Fibroblast of skin of abdomen (primary cell): ENCODE measurements at places on chromosomes 6 and 20.
A peak's percentile ranks its signal among the peaks of the same experiment; 100 is the strongest.

GRCh38 chr6:32980488-32981038 is 12.2 kb downstream of the BRD2 start:
- DNase-seq: no peak

- peak; percentile 27 for DNase-seq
Measured at GRCh38 chr6:62999796-63000195, 211.5 kb upstream of the FKBP1C start.

DNA sequence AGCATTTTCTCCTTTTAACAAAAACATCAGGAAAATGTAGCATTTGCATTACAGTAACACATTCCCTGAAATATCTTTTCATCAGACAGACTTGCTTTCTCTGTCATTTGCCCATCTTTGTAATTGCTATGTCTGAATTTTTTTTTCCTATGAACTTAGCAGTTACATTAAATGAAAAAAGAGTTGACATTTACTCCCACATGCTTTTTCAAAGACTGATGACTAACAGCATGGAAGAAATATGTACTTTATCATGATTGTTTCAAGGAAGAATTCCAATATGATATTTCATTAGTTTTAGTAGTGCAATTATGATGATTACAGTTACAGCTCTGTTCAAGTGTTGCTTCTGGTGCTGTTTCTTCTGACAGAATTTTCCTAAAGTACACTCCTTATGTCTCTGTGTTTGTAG is 864.5 kb upstream of the MAN1A1 start:
- DNase-seq: no peak

GRCh38 chr6:149961728-149962425 is 1.9 kb upstream of the ULBP1 start:
- DNase-seq: no peak

GRCh38 chr6:109660526-109661320 is 30.3 kb downstream of the AK9 start:
- peak; percentile 51 for DNase-seq

DNA sequence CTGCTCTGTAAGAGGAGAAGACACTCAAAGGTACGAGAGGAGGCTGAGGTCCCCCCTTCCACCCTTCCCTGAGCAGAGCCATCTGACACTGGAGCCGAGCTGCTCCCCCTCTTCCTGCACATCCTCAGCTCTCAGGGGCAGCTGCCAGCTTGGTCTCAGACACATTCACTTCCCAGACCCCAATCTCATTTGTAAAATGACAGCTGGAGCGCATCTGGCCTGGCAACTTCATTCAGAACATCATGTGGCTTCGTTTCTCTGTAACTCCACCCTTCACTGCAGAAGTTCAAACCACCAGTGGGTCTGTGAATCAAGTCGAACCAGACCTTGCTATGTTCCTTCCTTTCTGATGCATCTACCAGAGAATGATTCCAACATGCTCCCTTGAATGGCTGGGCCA is 145.6 kb upstream of the CDH4 start:
- no peak for DNase-seq

GRCh38 chr6:113651120-113651519 is 206.0 kb upstream of the MARCKS start:
- peak; percentile 27 for DNase-seq

- no peak for DNase-seq
Measured at GRCh38 chr6:83071023-83071422, 3.6 kb downstream of the DOP1A start.

DNA sequence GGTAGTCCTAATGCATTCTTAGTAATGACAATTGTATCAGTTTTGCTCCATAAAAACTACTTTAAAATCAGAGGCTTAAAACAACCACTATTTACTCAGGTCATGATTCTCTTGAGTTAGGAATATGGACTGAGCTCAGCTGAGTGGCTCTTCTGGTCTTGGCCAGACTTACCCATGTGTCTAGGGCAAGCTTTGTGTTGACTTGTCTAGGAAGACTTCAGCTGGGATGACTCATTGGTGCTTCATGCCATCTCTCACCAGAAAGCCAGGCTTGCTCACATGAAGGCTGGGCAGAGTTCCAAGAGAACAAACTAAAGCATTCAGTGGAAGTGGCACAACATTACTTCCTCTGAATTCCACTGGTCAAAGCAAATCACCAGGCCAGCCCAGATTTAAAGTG is 155.3 kb downstream of the DHX35 start:
- peak; percentile 25 for DNase-seq

GRCh38 chr6:46586906-46587305 is 65.7 kb downstream of the CYP39A1 start:
- no peak for DNase-seq

DNA sequence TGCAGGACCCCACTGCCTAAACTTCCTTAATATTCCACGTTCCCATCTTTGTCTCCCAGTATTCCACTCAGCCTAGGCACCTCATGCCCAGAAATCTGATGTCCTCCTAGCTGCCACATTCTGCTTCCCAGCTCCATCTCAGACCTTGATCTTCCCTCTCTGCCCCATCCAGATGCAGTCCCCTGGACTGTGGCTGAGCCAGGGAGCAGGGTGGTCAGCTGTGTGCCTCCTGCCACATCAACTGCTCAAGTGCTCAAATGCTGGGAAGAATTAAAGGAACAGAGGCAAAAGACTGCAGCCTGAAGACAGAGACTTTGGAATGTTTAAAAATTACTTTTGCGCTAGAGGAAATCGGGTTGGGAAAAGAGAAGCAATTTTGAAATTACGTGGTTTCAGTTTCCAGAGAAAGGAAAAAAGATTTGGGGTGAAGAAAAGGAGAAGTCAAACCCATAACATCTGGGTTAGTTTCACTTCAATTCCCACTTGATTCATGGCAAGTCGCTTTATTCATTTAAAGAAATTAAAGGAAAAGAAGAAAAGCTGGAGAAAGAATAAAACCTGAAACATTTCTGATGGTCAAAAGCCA is 704.8 kb downstream of the PTPRT start:
- DNase-seq: no peak

- no peak for DNase-seq
Measured at GRCh38 chr6:1617466-1618310, 8.0 kb downstream of the FOXC1 start.

DNA sequence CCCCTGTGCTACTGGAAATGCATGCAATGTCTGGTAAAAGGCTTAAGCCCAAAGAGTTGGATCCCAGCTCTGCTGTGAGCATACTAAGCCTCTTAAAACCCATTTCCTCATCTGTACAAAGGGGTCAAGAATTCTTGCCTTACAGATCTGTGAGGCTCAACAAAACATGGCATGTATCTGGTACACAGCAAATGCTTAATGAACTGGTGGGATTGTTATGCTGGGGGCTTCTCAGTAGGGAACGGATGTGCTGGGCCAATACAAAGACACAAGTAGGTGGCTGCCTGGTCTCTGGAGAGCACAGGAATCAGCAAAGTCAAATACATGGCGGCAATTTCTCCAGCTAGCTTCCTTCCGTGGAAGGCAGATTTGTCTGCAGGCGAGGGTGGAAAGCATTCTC is 62.3 kb downstream of the LAMP5 start:
- no peak for DNase-seq

GRCh38 chr6:56193846-56194245 is 53.5 kb downstream of the COL21A1 start:
- peak; percentile 22 for DNase-seq

GRCh38 chr20:56805966-56806365 is 176.9 kb downstream of the TFAP2C start:
- DNase-seq: no peak

DNA sequence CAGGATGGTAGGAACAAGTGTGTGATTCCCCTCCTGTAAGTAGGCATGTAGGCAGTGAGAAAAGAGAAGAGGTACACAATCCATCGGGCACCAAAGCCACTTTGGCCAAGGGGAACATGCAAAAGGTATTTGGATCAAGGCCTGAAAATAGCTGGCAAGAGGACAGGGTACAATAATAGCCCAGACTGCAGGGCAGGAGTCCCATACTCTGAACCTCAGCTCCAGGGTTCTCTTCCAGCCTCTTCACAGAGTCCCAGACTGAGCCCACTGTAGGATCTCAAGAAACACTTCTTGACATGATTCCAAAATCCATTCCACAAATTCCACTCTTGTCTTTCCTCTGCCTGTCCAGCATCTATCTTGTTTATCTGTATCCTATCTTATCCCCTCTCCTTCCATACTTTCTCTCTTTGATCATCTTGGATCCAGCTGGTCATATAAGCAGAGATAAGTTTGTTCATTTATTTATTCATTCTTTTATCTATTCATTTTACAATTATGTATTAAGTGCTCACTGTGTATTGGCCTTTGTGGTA is 19.7 kb downstream of the ACSS2 start:
- peak; percentile 23 for DNase-seq

- DNase-seq: no peak
Measured at GRCh38 chr6:135600086-135600702, 102.7 kb upstream of the AHI1 start.

GRCh38 chr20:50913690-50914375 is 17.4 kb downstream of the ADNP start:
- peak; percentile 77 for DNase-seq

DNA sequence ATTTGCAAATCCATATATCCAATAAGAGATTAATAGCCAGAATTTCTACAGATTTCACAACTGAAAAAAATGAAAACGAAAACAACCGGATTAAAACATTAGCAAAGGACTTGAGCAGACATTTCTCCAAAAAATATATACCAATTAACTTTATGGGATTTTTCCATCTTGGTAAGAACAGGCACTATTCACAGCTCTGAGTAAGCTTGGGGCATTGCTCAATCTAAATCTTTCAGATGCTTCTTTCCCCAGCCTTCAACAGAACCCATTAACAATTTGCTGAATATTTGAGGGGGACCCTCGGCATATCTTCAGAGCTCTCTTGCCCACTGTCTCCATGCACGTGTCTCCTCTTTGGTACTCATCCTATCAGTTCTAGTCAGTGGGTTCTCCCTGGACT is 111.7 kb upstream of the CD93 start:
- no peak for DNase-seq

GRCh38 chr6:5135788-5136376 is 50.7 kb downstream of the PPP1R3G start:
- peak; percentile 39 for DNase-seq

GRCh38 chr20:8578161-8578865 is 446.2 kb downstream of the PLCB1 start:
- DNase-seq: peak; percentile 9

GRCh38 chr6:17156112-17156921 is 54.5 kb downstream of the STMND1 start:
- peak; percentile 81 for DNase-seq

DNA sequence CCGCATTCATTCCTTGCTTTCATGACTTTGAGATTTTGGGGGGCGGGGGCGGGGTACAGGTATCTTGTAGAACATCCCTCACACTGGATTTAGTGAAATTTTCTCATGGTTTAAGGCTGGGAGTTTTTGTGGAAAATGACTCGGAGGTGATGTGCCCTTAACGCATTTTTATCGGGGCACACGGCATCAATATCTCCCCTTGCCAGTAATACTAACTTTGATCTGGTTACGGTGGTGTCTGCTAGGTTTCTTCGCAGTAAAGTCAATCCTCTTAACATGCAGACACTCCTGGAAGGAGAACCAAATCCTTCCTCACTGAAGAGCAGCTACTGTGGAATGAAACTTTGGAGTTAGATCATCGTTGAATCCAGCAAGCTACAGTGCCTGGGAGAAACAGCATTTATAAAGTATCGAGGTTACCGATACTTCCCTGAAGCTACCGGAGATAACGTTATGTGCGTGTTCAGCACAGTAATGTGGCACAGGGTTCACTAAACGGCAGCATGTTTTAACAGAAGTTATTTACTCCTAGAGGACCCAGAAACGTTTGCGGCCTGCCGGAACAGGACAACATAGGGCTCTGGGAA is 1.2 kb upstream of the DYNLRB1 start:
- DNase-seq: peak; percentile 5

GRCh38 chr6:157406661-157407060 is 25.7 kb downstream of the ZDHHC14 start:
- DNase-seq: no peak

DNA sequence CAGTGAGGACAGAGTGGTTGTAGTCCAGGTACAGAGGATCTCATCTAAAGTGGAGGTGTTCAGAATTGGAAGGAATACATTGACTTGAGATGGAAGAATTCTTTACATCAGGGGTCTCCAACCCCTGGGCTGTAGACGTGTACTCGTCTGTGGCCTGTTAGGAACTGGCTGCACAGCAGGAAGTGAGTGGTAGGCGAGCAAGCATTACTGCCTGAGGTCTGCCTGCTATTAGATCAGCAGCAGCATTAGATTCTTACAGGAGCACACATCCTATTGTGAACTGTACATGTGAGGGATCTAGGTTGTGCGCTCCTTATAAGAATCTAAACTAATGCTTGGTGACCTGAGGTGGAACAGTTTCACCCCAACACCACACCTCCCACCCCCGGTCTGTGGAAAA is 121.1 kb downstream of the CDKAL1 start:
- DNase-seq: no peak

DNA sequence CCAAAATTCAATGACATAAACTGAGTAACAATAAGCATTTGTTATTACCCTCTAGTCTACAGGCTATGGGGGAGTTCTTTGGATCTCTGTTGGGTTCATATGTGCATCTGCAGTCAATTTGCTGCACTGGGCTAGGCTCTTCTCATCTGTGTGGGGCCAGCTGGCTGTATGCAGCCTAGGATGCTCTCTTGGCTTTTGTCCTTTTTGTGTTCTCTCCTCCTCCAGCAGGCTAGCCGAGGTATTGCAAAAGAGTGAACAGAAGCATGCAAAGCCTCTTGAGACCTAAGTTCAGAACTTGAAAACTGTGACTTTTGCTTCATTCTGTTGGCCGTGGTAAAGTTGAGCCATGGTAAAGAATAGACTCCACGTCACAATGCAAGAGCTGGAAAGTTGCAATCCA is 62.8 kb upstream of the FOXO3 start:
- peak; percentile 27 for DNase-seq

- DNase-seq: no peak
Measured at GRCh38 chr6:12419631-12420272, 129.6 kb downstream of the EDN1 start.

DNA sequence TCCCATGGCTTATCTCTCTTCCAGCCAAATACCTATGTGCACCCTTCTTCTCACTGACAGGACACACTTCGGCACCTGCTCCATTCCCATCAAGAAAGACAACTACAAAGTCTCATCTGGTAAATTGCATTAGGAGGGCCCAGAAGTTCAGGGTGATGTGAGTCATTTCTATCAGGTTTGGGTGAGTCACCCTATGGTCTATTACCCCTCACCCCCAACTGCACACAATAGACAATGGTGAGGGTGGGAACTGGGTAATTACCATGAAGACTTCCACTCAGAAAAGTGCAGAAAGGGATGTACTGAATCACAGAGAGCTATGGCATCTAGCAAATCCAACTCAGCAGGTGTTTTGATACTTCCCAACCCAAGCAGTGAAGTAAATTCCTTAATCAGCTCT is 54.8 kb downstream of the OPN5 start:
- no peak for DNase-seq

- DNase-seq: peak; percentile 14
Measured at GRCh38 chr6:78436335-78436734, 431.0 kb upstream of the IRAK1BP1 start.

GRCh38 chr20:39897058-39897457 is 792.0 kb downstream of the MAFB start:
- DNase-seq: peak; percentile 94
